GM12892 (cell line): ENCODE measurements at places on chromosomes 16 and 17.

- DNase-seq = no peak
Observed at GRCh38 chr16:12661656-12662172, 142.0 kb downstream of the CPPED1 start.

GRCh38 chr16:87330646-87331045, 13.5 kb upstream of the C16orf95 start:
- no peak for DNase-seq

DNA sequence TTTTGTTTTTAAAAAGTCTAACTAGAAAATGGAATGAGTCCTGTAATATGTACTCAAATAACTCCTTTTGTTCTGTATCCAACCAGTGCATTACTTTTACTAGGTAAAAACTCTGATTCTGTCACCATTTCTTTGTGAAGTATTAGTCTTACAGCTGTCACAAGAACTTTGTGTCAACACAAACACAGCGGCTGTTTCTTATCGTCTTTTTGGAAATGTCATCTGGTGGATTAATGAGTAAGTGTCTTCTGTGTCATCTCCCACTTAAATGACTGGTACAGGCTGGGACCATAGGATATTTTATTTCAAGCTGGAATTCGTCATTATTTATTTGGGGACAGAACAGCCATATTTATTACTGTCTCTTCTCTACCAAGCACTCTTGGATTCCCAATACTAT, 19.1 kb upstream of the ALDH3A2 start:
- DNase-seq = no peak

- no peak for DNase-seq
Observed at GRCh38 chr17:39173080-39173479, 7.1 kb upstream of the ARL5C start.

GRCh38 chr16:78485188-78485916, 385.9 kb downstream of the WWOX start:
- DNase-seq = no peak

DNA sequence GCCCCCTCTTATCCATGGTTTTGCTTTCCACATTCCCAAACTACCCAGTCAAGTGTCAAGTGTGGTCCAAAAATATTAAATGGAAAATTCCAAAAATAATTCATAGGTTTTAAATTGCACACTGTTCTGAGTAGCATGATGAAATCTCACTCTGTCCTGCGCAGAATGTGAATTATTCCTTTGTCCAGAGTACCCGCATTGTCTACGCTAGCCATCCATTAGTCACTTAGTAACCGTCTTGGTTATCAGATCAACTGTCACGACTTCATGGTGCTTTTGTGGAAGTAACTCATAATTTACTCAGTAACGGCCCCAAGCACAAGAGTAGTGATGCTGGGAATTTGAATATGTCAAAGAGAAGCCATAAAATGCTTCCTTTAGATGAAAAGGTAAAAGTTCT, 94.9 kb downstream of the SLC39A11 start:
- DNase-seq = no peak

GRCh38 chr16:46747777-46748651, at the start of gene MYLK3:
Gene MYLK3, minus strand, starts transcription at chr16:46748344. Its CDS starts 151 bp downstream, at chr16:46748193.
- no peak for DNase-seq

- no peak for DNase-seq
Observed at GRCh38 chr17:83110735-83111134, 31.3 kb downstream of the METRNL start.

- DNase-seq = no peak
Observed at GRCh38 chr17:76758570-76758969, 20.7 kb downstream of the MFSD11 start.

DNA sequence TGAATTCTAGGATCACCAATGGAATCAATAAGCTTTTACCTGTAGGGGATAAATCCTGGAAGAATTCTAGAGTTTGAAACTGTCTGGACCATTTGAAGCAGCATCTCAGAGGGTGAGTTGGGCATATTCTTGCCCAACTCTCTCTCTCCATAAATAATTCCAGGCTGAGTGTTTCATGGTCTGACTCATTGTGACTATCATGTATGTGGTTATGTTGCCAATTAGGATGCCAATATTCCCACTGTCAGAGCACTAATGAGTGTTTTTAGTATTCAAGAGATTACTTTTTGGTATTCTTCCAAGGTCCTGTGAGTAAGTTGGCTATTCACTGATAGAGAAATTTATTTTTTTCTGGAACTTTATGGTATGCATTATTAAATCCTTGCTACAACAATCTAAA, 456.9 kb downstream of the TOX3 start:
- no peak for DNase-seq

- no peak for DNase-seq
Observed at GRCh38 chr17:6137716-6138502, 67.7 kb downstream of the WSCD1 start.

DNA sequence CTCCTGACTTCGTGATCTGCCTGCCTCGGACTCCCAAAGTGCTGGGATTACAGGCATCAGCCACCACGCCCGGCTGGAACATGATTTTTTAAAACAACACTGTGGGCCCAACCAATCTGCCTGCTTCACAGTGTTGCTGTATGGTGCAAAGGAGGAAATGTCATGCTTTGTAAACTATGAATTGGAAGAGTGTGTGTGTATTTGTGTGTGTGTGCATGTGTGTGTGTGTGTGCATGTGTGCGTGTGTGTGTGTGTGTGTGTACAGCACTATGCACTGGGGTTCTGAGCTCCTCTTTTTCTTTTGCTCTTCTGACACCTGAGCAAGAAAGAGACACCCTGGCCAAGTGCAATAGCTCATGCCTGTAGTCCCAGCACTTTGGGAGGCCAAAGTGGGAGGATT, 14.5 kb upstream of the CNOT1 start:
- DNase-seq = no peak

- no peak for DNase-seq
Observed at GRCh38 chr17:82239926-82240505, 11.2 kb downstream of the SLC16A3 start.

GRCh38 chr16:69402439-69402838, 16.6 kb upstream of the TERF2 start:
- DNase-seq = no peak

DNA sequence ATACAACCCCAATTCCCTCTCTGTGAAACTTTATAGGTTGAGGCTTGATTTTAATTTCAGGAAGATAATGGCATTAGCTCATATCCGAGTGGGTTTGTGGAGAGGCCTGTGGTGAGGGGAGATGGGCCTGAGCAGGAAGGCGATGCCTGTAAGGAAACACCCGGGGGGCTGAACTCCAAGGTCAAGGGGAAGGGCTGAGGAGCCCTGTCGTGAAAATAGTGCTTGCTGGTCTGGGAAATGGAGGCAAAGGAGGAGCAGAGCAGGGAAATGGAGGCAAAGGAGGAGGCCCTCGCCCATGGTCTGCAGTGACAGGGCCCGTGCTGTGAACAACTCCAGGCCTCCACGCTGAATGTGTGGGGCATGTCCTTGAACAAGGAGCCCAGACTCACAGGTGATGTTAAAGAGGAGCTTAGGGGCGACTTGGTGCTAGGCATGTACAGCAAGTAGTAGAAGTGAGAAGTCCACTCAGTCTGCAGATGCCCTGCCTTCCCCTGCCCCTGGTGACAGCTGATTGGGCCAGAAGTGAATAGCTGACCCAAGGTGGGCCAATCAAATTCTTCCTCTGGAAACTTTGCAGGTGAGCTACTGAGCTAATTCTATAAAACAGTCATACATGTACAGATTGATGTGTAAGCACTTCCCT, 38.1 kb downstream of the MRPS23 start:
- DNase-seq = no peak

DNA sequence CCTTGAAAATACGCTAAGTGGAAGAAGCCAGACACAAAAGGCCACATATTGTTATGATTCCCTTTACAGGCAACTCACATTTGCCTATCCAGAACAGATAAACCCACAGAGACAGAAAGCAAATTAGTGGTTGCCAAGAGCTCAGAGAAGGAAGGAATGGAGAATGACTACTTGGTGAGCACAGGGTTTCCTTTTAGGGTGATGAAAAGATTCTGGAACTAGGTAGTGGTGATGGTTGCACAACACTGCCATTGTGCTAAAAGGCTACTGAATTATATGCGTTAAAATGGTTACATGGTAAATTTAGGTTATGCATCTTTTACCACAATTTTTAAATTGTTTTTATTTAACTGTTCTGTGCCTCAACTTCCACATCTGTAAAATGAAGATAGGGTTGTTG, 4.4 kb downstream of the COPRS start:
- no peak for DNase-seq

DNA sequence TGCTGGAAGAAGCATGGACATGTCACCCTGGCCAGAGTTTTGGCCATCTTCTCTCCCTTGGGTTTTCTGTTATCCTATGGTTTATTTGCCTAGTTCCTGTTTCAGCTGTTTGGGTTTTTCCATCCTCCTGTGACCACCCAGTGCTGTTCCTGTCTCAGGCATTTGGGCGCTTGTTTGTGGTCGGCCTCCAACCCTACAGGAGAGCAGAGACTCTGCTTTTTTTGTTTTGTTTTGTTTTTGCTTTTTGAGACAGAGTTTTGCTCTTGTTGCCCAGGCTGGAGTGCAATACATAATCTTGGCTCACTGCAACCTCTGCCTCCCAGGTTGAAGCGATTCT, 3.3 kb upstream of the ZC3H7A start:
- DNase-seq = no peak

DNA sequence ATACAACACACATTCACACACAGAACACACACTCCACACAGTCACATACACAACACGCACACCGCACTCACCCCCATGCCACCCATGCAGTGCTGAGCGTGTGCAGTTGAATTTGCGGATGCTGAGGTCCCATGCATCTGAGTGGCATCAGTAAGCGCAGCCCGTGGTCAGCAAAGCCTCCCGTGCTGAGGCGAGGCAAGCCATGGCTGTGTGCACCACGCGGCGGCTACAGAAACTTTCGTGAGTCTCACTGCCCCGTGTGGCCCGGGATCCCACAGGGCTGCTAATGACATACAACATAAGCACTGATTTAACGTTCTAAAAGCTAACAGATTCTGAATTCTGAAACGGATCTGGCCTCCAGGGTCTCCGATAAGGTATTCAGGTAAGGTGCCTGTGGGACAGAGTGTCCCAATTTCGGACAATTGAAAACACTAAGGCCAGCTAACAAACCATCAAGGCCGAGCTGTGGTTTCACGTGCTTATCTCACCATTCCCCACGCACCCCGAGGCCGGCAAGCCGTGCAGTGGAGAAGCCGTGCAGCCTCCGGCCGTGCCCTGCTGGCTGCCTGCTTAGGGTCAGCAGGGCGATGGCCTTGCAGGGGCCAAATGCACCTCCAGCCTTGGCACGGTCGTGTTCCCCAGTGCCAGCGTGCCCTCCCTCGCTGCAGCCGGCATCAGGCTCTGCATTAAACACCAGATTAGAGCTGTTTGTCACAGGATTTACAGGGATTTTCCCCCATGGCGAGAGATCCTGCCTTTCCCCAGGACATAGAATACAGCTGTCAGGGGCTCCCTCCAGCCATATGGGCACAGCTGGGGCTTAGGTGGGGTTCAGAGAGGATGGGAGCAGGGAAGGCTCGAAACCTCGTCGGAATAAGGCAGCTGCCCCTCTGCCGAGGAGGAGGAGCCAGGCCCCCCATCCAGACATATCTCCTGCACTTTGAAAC, 191.7 kb downstream of the C16orf95 start:
- no peak for DNase-seq

DNA sequence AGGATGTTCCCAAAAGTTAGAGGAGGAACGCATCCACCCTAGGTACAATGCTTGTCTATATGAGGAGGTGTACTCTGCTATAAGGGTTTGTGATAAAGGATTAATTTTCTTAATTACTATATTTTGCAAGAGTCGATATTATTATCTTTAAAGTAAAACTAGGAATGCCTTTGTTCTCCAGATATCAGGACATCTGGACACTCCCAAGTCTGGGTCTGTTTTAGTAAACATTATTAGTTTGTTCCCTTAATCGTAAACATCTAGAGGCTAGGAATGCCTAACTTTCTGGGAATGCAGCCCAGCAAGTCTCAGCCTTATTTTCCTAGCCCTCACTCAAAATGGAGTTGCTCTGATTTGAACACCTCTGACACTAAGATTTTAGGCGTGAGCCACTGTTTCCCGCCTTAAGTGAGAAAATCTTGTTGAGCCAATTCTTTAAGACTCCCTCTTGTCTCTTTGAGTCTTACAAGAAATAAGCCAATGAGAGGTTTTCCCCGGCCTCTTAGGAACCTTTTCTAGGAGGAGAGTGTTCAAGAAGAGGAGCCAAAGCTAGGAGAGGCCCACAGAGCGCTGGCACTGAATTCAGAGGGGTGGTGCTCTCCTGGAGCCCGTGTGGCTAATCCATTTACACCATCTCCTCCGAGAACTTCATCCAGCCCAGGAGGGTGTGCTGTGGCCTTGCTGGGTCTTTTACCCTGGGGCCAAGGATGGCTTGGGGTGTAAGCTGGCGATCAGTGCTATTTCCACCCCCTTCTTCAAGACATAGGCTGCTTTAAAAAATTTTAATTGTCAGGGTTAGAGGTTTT, 40.9 kb downstream of the SMARCE1 start:
- no peak for DNase-seq

GRCh38 chr16:64290461-64290860, 831.4 kb downstream of the CDH11 start:
- no peak for DNase-seq

DNA sequence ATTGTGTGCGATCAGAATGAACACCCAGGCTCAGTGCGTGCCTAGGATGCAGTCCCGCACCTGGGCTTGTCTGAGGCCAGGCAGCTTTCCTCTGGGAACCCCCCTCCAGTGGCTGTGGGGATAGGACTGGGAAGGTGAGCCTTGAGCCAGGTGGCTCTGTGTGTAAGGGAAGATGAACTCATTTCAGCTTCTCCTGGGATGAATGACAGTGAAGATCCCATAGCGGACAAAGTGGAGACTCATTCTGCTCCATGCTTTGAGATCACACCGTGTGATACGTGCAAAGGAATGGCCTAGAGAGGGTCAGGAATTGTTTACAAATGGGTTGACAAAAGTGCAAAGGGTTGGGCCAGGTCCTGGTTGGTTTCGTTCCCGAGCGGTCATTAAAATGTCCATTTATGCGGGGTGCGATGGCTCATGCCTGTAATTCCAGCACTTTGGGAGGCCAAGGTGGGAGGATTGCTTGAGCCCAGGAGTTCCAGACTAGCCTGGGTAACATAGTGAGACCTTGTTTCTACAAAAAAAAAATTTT, 15.8 kb downstream of the GPRC5C start:
- DNase-seq = no peak

DNA sequence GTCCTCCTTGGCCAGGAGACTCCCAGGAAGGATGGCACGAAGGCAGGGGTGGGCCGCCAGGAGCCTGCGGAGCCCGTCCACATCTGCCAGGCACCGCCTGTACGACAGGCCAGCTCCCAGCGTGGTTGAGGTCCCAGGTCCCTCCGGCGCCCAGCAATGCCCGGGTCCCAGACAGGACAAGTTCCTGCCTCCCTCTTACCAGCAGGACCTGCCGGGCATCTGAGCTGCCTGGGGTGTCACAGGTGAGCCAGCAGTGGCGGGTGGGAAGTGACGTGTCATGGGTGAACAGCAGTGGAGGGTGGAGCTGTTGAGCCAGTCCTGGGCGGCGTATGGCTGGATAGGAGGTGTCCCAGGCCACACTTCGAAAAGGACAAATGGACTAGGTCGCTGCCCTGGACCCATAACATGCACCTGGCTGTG, 15.7 kb upstream of the BAHCC1 start:
- DNase-seq = no peak

GRCh38 chr16:54657709-54658102, 273.0 kb upstream of the IRX5 start:
- DNase-seq = no peak
